ENCODE measurements at places on chromosomes 6 and 20.

GRCh38 chr20:23568320-23568970, at the start of gene CST9L:
CST9L (minus strand) TSS chr20:23568484; CDS start chr20:23568450, 34 bp downstream.
- DNase-seq = no peak

DNA sequence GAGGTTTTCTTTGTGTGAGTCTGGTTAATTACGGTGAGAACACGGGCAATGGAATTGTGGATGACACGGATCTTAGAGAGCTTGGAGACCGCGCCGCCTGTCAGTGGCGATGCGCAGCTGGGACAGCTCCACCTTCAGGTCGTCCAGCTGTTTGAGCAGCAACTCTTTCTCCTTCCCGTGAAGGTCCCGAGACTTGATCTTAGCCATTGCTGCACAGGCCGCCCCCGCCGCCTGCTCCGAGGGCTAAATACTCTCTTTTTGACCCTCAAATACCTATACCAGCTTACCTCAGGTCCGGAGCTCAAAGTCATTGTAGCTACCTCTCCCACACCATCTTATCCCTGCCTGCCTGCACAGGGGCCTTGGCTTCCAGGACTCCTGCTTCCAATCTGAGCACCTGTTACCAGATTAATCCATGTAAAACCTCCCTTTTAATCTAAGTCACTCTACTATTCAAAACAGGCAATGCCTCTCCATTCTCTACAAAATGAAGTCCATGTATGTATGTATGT, 100.2 kb downstream of the PREP start:
- no peak for DNase-seq

DNA sequence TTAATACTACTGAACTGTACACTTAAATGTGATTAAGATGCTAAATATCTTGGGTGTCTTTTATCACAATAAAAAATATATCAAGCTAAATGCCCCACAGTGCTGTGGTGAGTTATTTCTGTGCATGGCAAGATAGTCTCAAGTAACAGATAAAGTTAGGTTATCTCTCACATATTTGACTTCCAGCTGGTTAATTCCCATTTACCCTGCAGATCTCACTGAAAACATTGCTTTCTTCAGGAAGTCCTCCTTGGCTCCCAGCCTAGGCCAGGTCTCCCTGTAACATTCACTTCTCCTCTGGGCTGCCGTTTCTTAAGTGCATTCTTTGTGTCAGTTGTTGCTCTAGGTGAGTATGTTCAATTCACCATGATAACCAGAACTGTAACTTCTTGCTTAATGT, 59.1 kb downstream of the SLC22A1 start:
- DNase-seq = no peak

GRCh38 chr6:148757944-148758480, 11.2 kb downstream of the UST start:
- DNase-seq = no peak

- no peak for DNase-seq
Observed at GRCh38 chr6:110491644-110492317, 15.4 kb upstream of the SLC22A16 start.

- no peak for DNase-seq
Observed at GRCh38 chr6:129908858-129909257, 47.7 kb upstream of the TMEM244 start.

DNA sequence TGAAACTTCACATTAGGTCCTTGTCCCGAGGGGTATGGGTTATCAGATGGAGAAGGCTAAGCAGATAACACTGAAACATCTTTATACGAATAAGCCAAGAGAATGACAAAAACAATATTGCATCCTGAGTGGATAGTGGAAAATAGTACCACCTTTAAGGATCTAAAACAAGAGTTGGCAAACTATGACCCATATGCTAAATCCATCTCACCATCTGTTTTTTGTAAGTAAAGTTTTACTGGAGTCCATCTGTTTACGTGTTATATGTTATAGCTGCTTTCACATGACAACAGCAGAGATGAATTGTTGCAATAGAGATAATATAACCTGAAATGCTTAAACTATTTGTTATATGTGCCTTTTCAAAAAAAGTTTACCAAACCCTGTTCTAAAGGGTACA, 76.1 kb upstream of the TRDN start:
- no peak for DNase-seq

DNA sequence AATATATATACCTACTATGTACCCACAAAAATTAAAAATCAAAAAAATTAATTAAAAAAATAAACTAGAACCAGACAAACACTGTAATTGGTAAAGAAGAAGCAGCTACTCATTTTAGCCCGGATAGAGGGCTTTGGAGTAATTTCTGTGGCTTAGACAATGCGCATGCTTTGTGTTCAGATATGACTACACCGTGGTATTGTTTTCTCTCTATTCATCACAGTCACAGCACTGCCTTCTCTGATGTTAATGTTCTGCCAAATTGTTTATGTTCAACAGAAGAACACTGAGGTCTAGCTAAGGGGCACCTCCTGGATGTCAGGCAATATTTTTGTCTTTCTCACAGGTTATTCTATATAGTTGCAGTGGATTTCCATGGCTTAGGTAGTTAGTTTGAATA, 77.5 kb upstream of the GJE1 start:
- no peak for DNase-seq

- DNase-seq = no peak
Observed at GRCh38 chr6:126100386-126100785, 114.0 kb downstream of the TRMT11 start.

GRCh38 chr20:46018112-46018511, 9.4 kb downstream of the MMP9 start:
- no peak for DNase-seq

GRCh38 chr6:3756546-3756945, 5.0 kb upstream of the PXDC1 start:
- no peak for DNase-seq

GRCh38 chr6:5234874-5235273, 25.9 kb downstream of the LYRM4 start:
- no peak for DNase-seq

GRCh38 chr20:45735552-45735951, 13.4 kb downstream of the SPINT4 start:
- DNase-seq = no peak
